ENCODE measurements at places on chromosomes 1 and 21. TPM values are rescaled to one million over a fixed set of nuclear protein-coding genes. Genes with fewer than 3 reads are reported as not detected.

- DNase-seq: no peak
Measured at GRCh38 chr1:180230416-180230790, 339 bp downstream of the LHX4 start.

DNA sequence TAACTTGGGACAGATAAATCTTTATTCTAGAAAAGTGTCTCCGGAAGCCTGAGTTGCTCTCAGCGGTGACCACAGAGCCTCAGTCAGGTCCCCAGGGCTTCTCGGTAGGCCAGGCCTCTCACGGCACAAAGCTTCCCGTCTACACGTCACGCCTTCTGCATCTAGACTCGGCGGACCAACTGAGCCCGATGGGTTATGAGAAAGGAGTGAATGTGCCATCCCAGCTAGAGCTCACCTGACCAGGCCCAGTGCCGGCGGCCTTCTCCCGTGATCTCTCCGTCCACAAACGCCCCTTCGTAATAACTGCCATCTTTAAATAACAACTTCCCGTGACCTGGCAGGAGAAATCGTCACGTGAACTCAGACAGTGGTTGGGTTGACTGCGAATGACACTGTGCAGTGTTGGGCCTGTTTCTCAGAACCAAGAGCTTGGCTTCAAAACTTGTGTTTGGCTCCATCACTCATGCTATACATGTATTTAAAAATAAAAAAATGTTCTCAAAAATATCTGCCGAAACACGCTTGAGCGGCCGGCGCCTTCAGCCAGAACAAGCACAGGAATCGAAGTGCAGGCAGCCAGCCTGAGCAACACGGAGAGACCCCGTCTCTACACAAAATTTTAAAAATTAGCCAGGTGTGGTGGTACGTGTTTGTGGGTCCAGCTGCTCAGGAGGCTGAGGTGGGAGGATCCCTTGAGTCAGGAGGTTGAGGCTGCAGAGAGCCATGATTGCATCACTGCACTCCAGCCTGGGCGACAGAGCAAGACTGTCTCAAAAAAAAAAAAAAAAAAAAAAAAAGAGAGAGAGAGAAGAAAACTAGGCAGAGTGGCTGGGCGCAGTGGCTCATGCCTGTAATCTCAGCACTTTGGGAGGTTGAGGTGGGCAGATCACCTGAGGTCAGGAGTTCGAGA is 3.1 kb downstream of the MORN1 start:
- no peak for DNase-seq

DNA sequence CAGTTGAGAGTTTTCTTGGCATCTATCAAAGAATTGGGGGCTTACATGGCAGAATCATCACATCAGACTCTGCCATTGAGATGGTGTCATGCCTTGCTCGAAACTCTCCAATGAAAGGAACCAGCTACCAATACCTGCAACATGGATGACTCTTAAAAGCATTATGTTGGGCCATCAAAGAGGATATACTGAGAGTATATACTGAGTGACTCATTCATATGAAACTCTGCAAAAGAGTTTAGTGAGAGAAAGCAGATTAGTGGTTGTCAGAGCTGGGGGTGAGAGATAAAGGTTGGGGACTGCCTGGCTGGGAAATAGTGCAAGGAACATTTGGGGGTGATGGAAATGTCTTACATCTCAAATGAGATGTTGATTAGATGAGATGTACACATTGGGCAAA is 14.7 kb upstream of the HMGB4 start:
- no peak for DNase-seq

DNA sequence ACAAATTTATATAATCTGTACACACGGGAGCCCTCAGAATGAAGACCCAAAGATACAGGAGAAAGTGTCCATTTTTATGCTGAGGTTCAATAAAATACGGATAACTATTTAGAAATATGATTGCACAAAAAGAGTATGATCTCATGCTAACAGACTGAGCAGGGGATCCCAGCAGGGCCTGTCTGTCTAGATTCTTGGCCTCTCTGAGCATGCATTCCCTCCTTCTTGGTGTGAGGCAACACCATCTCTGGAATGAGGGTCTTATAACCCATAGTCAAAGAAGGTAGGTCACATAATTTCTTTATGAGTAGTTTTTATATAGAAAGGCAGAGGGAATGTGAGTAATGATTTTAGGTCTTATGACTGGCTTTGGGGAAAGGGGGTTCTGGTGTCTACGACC is 5.4 kb downstream of the PRMT6 start:
- DNase-seq: no peak

Gene SPOCD1
- 11.8 TPM for total RNA-seq

Gene OR2T33
- total RNA-seq: not detected

Gene NEGR1
- total RNA-seq: 0.06 TPM

DNA sequence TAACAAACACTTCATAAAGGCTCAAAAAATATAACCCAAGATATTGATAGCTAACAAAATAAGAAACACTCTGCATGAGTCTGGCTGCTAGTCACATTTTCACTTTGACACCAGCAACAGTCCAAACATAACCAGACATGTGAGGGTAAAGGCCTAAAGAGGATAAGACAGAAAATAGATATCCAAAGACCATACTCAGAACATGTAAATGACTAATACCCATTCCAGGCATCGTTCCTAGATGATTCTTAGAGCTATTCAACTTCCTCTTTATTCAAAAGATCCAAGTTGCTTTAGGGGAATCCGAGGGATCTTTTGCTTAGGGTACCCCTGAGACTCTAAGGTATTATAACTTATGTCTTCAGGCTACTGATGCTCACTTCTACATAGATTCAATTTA is 5.1 kb downstream of the COL24A1 start:
- DNase-seq: no peak

DNA sequence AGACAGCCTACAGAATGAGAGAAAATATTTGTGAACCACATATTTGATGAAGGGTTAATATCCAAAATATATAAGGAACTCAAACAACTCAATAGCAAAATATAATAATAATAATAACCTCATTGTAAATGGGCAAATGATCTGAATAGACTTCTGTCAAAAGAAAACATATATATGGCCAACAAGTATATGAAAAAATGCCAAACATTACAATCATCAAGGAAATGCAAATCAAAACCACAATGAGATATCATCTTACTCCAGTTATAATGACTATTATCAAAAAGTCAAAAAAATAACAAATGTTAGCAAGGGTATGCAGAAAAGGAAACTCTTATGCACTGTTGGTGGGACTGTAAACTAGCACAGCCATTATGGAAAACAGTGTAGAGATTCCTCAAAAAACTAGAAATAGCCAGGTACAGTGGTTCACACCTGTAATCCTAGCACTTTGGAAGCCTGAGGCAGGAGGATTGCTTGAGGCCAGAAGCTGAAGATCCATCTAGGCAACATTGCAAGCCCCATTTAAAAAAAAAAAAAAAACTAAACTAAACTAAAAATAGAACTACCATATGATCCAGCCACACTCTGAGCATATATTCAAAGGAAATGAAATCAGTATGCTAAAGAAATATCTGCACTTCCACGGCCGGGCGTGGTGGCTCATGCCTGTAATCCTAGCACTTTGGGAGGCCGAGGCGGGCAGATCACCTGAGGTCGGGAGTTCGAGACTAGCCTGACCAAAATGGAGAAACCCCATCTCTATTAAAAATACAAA is 17.3 kb upstream of the TRIM67 start:
- no peak for DNase-seq

- no peak for DNase-seq
Measured at GRCh38 chr21:43664358-43664757, 5.0 kb downstream of the RRP1B start.

Gene TLR5
- total RNA-seq: 1.2 TPM

DNA sequence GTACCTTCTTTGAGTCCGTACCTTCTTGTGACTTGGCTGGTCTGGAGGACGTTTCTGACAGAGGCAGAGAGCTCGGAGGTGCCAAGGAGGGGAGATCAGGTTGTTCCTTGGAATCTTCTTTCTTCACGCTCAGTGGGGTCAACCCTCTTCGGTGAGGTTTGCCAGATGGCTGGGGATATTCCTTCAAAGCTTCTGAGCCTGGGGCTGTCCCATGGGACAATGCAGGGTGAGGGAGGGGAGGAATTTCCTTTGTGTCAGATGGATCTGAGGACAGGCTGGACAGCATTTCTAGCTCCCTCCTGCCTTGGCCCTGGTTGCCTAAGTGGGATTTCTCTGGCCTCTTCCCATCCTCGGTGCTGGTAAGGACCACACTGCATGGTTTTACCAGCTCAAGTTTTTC is 95.5 kb upstream of the EDN2 start:
- DNase-seq: no peak

DNA sequence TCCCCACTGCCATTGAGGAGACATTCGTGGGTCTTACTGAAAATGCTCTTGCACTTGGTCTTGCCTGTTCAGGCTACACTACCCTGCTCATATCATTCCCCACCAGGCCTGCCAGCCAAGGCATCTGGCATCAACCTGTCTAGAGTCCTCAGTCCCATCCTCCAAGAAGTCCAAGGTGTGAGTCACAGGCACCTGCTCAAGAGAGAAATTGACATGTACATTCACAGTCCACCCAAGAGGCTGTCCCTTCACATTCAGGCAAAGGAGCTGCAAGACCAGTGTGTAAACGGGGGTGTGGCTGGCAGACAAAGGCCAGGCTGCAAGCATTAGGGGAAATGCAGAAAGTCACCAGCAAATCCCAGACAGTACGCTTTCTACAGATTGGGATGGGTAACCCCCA is 13.1 kb upstream of the PLA2G2C start:
- DNase-seq: no peak

- DNase-seq: no peak
Measured at GRCh38 chr1:167440776-167441175, 77.6 kb downstream of the CD247 start.

Gene KCNJ9
- not detected for total RNA-seq

- no peak for DNase-seq
Measured at GRCh38 chr1:167093846-167094516, at the start of gene STYXL2. STYXL2 (plus strand) TSS chr1:167094075; CDS start chr1:167094850, 775 bp downstream.

Gene NES
- total RNA-seq: 170 TPM

Gene CD2
- total RNA-seq: not detected

Gene IL23R
- total RNA-seq: not detected

Gene TTC39A
- 20.3 TPM for total RNA-seq

Gene GBP3
- not detected for total RNA-seq

All from G401 (cell line).